Dorsolateral prefrontal cortex (tissue), 122 donors: ENCODE measurements at places on chromosomes 2 and 18.

GRCh38 chr2:134203175-134203574 lies 50.7 kb upstream of the MGAT5 start:
- no peak for DNase-seq

GRCh38 chr18:70762812-70763211 lies 474.0 kb downstream of the SOCS6 start:
- no peak for DNase-seq

GRCh38 chr2:54899576-54900200 lies 150.6 kb downstream of the RTN4 start:
- DNase-seq: no peak

GRCh38 chr2:11073251-11073650 lies 82.0 kb upstream of the SLC66A3 start:
- DNase-seq: no peak

GRCh38 chr18:51881394-51881793 lies 458.6 kb upstream of the DCC start:
- no peak for DNase-seq

DNA sequence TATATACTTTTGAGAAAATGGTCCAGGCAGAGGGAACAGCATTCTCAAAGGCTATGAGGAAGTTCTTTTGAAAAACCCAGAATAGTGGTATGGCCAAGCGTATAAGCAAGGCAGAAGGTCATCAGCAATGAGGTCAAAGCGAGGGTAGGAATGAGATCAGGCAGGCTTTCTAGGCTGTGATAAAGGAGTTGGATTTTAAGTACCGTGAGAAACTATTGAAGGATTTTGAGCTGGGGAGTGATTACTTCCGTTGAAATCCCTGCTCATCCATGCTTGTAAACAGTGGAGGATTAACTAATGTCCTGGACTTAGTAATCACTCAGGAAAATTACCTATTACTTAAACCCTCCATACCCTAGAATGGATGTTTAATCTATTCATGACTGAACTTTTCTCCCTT lies 50.2 kb downstream of the EMILIN2 start:
- no peak for DNase-seq

DNA sequence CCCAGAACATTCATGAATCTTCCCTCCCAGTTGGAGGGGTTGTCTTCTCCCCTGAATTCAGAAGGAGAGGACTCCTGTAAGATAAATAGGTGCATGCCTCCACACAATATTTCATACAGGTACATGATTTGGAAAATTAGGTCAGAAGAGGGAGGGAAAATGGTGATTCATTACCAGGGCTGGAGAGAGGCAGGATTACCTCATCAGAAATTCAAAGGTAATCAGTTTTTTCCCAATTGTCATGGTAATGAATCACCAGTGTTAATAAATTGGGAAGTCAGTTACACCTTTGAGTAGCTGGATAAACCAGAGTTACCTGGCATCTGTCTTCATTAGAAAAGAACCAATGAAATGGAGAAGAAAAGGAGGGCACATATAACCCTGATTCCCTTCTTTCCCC lies 128.5 kb downstream of the EN1 start:
- DNase-seq: no peak

DNA sequence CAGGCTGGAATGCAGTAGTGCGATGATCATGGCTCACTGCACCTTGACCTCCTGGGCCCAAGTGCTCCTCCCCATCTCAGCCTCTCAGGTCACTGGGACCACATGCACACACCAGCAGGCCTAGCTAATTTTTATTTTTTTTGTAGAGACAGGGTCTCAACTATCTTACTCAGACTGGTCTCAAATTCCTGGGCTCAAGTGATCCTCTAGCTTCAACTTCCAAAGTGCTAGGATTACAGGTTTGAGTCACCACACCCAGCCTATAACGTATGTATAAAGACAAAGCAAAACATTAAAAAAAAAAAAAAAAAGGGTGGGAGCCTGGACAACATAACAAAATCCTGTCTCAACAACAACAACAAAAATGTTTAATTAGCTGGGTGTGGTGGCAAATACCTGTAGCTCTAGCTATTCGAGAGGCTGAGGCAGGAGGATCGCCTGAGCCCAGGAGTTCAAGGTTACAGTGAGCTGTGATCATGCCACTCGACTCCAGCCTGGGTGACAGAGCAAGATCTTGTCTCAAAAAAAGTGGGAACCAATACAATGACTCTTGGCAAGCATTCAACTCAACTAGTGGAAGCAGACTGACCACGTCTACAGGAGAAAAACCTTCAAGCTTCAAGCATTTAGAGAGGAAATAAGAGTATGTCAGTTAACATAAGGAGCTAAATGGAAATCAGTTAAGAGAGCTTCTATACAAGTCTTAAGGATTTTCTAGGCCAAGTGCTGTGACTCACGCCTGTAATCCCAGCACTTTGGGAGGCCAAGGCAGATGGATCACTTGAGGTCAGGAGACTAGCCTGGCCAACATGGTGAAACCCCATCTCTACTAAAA lies 2.6 kb downstream of the GTF3C2 start:
- DNase-seq: no peak

- DNase-seq: no peak
Measured at GRCh38 chr18:47341678-47342077, 90.2 kb upstream of the SKOR2 start.

- DNase-seq: peak; percentile 54
Measured at GRCh38 chr2:16718576-16719484, 53.2 kb upstream of the CYRIA start.

DNA sequence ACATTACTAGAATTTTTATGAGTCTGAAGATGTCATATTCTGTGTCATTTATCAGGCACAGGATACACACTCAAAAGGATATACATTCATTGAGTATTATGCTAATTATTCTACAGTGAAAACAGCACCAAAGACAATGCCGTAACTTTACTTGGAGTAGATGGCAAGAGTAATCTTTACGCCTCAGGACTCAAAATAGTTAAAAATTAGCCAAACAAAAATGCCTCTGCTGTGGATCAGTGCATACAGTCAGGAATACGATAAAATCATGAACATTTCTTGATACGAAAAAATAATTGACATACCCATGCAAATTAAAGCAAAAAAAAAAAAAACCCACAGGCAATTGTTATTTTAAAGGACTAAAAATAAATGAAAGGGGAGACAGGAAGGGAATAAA lies 129.7 kb downstream of the NETO1 start:
- no peak for DNase-seq

DNA sequence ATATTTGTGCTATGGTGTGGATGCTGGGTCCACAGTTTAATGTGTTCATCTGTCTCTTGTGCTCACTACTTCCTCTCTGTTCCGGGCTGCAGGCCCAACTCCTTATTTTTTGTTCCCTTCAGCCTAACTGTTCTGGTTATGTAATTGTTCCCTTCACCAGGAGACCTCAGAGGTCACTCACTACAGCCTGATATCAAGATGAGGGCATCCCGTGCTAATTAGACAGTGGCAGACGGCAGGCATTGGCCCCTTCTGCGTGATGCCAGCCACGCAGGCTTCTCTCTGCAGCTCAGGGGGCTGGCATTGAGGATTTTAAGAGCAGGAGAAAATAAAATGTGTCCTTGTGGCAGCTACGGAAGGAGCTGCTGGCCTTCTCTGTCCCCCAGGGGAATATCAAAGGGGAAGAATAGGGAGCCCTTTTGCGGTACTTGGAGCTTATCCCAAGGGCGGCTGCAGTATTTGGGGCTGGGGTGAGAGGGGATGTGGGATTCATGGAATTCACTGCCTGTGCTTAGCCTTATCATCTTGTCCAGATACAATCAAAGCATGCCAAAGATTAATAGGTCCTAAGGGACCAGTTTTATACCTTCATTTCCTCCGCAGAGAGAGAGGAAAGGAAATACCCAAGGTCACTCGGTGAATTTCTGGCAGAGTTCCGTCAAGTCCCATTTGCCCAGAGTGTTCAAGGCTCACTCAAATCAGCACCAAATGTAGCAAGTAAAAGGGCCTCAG lies 53.3 kb upstream of the TRIB2 start:
- no peak for DNase-seq

DNA sequence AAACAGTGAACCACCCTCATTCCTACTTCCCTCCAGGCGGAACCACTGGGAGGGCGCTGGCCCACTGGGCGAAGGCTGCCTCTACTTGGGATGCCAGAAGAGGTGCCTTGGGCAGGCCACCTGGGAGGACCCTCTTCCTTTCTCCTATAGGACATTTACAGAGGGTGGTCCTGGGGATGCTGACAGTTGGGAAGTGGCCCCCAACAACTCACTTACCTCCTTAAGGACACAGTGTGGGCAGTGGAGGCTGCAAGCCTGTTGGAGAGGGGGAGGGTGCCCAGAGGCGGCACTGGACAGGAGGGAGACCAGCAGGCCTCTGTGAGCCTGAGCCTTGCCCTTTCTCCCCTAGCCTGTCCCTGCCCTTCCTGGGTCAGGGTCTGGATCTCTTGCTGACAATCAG lies 346.4 kb upstream of the HS6ST1 start:
- DNase-seq: no peak

- no peak for DNase-seq
Measured at GRCh38 chr2:85405201-85406059, 4.7 kb downstream of the CAPG start.

GRCh38 chr2:165897074-165897473 lies 56.5 kb downstream of the TTC21B start:
- no peak for DNase-seq

DNA sequence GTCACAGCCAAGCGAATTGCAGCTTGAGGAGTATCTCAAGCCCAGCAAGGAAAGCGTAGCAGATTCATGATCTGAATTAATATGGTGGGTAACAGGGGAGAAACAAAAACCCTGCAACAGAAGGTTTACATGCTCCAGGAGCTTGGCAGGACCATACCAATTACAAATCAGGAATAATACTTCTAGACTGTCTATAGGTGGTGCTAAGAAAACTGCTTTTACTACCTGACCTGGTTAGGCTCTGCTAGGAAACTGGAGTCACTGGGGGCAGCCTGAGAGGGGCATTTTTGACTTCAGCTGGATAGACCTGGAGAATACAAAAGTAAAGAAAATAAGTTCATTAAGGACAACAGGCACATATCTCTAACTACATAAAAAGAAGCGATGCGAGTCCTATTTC lies 24.6 kb upstream of the SPOPL start:
- DNase-seq: no peak

DNA sequence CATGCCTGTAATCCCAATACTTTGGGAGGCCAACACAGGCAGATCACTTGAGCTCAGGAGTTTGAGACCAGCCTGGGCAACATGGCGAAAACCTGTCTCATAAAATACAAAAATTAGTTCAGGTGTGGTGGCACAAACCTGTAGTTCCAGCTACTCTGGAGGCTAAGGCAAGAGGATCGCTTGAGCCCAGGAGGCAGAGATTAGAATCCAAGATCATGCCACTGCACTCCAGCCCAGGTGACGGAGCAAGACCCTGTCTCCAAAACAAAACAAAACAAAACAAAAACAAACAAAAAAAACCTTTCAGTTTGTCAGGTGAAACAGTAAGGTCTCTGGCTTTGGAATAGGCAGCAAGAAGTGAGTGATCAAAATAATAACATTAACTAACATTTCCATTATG lies 84.6 kb downstream of the CLHC1 start:
- no peak for DNase-seq

DNA sequence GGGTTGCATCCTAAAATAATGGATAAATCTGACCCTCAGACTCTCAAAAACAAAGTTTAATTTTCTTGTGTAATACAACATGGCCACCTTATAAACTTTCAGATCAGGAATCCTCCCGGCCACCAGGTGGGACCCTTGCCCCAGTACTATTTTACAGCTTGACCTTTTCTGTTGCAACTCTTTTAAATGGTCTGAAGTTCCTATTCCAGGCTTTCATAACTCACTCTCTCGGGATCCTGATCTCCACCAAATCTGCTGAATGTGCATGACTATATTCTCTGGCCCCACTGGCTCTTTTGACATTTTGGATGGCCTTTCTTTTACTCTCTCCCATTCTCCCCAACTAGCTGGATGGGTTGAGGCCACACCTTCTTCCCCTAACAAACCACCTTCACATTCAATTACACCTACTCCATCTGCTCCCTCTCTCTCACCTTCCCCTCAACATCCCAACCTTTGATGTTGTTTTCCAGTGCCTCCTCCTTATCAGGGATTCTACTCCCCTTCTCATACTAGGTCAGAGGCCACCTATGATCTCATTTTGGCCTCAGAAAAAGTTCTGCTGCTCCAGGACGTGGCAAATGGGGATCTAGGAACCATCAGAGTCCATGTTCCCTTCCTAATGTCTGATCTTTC lies 70.8 kb downstream of the SESTD1 start:
- no peak for DNase-seq

GRCh38 chr2:74100254-74101216 lies 47.2 kb downstream of the BOLA3 start:
- DNase-seq: no peak

GRCh38 chr2:237483018-237483731 lies 3.9 kb upstream of the MLPH start:
- DNase-seq: no peak

DNA sequence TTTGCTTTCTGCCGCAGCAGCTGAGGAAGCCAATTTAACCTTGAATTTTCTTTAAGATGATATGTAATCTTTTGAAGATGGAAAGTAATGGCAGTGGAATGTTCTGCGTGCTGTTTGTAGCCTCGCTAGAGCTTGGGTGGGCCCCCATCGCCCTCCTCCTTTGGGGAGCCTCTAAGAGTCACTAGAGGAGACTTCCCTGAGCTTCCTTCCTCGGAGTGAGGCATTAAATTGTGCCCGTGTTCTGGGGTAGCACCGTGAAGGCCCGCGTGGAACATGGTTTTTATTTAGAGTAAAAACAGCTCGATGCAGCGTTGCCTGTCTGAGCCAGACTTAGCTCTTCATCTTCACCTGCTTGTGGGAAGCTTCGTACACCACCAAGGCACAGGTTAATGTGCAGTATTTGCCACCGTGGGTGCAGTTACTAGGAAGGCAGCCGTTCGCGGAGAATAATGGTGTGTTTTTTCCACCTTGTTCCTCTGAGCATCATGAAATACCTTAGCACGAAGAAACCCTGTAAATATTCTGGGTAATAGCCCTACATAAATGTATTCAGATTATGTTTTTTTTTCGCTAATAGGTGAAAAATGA lies 38.5 kb downstream of the NCK2 start:
- DNase-seq: no peak

DNA sequence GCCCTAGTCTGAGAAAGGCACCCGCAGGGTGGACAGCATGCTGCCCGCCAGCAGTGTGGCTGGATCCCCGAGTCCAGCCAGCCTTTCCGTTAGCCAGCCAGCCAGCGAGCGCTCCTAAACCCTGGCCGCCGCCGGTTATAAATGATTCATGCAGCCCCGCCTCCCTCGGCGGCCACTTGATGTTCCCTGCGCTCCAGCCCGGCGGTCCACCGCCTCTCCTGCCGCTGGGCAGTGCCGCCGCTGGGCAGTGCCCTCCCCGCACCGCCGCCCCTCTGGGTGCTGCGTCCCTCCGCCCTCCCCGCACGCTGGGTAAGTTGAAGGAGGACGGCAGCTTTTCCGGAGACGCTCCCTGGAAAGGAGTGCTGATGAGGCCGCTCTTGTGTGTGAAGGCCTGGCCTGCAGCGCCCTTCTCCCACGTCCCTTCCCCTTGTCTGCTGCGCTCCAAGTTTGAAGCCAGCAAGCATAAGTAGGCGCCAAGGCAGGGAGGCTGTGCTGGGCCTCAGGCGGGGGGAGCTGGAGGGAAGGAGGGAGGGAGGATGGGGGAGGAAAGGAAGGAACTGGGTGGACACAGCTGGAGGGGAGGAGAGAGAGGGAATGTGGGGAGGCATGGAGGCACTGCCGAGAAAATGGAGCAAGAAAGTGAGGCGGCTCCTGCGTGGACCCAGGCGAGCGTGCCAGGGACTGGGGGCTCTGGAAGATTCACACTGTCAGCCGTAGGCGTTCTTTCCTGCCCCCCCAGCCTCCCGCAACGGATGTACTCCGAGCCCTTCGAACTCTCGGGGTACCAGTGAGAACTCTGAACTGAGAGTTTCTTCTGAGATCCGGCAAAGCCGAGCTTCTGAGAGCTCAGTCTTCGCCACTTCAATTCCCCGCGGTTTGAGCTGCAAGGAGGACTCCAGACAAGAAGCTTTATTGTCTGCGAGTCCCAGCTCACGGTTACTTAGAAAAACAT lies 131.9 kb downstream of the GLI2 start:
- DNase-seq: peak; percentile 51
